ENCODE measurements at places on chromosomes 6 and 20. TPM values are rescaled to one million over a fixed set of nuclear protein-coding genes. Genes with fewer than 3 reads are reported as not detected.
A peak's percentile ranks its signal among the peaks of the same experiment; 100 is the strongest.

The DEK gene
- total RNA-seq, result 241 TPM

The SLC22A7 gene
- not detected for total RNA-seq

The LHFPL5 gene
- not detected for total RNA-seq

The EYS gene
- total RNA-seq, result not detected

GRCh38 chr6:109676724-109677123, 14.3 kb downstream of the AK9 start:
- no peak for DNase-seq

- no peak for DNase-seq
Measured at GRCh38 chr6:1763404-1763803, 153.7 kb downstream of the FOXC1 start.

GRCh38 chr6:38110481-38110971, 291.0 kb downstream of the ZFAND3 start:
- no peak for DNase-seq

DNA sequence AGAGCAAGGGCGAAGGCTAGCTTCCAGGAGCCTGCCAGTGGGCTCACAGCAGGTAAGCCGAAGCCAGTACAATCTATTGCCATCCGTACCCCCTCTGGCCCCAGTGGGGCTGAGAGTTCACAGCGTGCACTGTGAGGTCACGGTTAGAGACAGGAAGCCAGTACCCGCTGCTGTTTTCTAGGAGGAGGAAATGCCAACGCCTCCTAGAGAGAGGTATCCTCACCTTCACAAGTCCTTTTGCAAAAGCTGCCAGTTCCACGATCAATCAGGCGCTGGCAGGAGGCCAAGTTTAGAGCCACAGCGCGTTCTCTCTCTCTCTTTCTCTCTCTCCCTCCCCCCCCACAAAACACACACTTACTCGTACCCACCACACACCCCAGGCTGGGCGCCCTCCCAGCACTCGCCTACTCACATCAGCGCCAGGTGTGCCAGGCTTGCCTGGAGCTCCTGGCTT, 22.5 kb downstream of the COL9A1 start:
- no peak for DNase-seq

- DNase-seq, result peak; percentile 64
Measured at GRCh38 chr20:63830841-63831588, at the start of gene ZBTB46. TSS of gene ZBTB46 (minus strand) at chr20:63831264. CDS start at chr20:63790757, 40,507 bp downstream.

DNA sequence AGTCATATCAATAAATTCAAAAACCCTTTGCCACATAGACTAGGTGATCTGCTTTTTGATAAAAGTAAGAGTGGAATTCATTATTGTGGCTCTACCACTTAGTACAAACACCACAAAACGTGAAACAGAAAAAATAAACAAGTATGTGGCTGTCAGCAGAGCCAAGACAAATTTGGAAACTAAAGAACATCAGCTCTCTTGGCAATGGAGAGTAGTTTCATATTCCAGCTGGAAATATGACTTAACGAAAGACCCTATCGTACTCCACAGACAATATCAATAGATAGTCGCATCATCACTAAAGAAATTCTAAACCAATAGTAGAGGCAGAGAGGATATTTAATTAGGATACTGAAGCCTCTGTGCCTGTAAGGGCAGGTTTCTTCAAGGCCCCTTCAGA, 20.8 kb downstream of the TBX18 start:
- no peak for DNase-seq

GRCh38 chr6:75467966-75468365, 25.6 kb downstream of the FILIP1 start:
- DNase-seq, result no peak

- no peak for DNase-seq
Measured at GRCh38 chr6:3405182-3405518, 51.7 kb downstream of the SLC22A23 start.

DNA sequence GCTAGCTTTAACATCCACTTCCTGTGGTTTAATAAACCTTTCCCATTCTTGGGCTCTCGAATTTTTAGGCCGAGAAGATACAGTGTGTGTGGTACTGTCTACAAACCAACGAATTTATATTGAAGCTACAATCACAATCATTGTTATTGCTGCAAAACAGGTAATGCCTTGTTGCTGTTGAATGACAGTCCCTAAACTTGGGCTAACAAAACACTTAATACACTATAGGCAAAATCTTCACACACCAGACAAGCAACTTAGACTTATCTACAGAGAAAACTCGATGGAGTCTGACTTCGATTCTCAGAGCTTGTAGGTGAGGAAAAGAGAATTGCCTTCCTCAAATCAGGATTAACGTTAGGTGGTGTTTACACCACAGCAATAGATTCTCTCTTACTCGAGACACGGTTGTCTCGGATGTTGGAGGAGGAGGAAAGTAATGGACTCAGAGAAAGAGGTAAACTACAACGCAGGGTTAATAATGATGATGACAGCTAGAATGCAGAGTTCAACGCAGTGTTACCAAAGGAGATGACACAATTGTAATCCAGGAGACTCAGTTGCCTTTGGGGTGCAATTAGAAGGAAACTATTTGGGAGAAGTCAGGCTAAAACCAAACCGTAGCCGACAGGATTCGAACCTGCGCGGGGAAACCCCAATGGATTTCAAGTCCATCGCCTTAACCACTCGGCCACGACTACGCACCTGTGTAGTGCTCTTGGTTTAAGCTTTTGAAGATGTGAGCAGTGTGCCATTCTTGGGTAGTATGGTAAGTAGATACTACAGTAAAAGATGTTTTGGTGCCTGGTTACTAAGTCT, 32.5 kb upstream of the ZNF184 start:
- peak; percentile 60 for DNase-seq

DNA sequence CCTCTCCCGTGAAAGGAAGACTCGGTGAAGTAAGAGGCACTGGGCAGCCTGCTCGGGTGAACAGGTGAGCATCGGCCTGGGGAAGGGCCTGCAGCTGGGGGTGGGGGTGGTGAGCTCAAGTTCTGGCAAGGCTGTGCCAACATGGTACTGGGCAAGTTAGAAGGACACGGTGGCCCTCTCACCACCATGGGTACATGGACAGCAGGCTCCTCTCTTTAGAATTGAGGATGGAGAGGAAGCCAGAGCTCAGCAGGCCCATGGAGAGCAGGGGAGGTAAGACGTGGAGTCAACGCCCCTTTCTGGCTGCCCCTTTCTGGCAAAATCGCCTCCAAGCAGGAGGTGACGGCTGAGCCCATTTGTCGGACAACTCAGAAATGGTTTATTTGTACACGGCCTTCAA, 135.6 kb downstream of the ANKRD60 start:
- DNase-seq, result no peak

- no peak for DNase-seq
Measured at GRCh38 chr6:36753671-36754405, 56.2 kb downstream of the RAB44 start.
